ENCODE measurements at places on chromosomes 6 and 20. TPM values are rescaled to one million over a fixed set of nuclear protein-coding genes. Genes with fewer than 3 reads are reported as not detected.

- no peak for DNase-seq
Measured at GRCh38 chr6:163422550-163422949, 8.0 kb downstream of the QKI start.

- peak; percentile 86 for DNase-seq
Measured at GRCh38 chr6:44096612-44097011, 30.6 kb downstream of the MRPL14 start.

GRCh38 chr6:150349546-150349945 lies 19.3 kb upstream of the IYD start:
- DNase-seq: no peak

DNA sequence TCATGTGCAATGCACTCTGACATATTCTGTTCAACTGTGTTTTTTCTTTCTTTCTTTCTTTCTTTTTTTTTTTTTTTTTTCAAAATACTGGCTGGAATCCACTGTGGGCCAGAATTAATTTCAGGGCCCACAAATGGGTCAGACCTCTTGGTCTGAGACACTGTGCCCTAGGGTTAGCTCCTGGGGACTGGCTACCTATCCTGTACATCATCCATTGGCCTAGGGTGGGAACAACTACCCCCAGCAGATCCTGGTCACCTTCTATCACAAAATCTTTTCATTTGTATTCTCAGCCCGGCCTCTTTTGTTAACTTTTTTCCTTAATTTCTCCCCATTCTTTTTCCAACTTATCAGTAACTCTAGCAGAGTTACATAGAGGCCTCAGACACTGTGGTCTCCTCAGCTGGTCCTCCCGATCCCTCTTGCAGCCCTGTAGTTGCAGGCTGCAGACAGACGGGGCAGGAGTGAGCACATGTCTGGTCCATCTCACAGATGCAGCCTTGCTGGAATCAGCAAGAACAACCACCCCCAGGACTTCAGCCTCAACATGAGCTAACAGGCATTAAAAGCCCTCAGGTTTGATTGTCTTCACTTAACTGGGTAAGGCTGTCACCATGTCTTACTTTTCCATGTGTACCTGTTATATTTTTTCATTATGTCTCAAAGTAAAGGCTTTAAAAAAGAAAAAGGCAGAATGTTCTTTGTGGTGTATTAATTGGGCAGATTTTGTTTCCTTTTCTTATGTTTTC lies 41.3 kb downstream of the TXLNB start:
- peak; percentile 46 for DNase-seq

GRCh38 chr6:150435832-150436231 lies 67.0 kb downstream of the IYD start:
- no peak for DNase-seq

GRCh38 chr6:158584236-158584651 lies 24.4 kb downstream of the TMEM181 start:
- no peak for DNase-seq

- DNase-seq: no peak
Measured at GRCh38 chr6:14254505-14254904, 136.9 kb downstream of the CD83 start.

DNA sequence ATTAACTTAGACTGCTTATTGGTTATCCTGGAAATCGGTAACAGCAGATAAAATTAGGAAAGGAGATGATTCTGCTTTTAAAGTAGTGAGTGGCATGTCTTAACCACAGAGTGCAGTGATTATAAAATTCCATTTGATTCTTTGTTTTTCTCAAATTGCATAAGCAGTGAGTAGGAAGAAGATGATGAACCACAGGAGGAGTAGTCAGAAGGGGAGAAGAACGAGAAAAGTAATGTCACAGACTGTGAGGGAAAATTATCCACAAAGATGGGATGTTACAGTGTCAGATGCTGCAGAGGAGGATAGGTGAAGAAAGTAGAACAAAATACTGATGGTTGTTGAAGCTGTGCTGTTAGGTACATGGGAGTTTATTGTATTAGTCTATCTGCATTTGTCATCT lies 63.0 kb downstream of the ITCH start:
- no peak for DNase-seq

DNA sequence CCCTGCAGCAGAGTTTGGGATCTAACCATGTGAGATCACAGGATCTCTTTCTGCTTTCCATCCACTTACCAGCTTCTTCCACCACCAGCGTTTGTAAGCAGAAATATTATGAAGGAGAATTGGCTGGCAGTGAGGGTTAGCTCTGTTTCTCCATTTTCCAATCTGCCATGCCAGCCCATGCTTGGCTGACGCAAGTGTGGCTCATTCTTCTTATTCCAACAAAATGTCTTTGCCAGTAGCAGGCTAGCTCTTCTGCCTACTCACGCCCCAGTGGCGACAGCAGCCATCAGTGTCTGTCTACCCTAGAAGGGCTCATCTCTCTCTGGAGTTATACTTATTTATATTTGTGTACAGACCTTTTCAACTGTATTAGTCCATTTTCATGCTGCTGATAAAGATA lies 286.2 kb downstream of the FARS2 start:
- DNase-seq: no peak

DNA sequence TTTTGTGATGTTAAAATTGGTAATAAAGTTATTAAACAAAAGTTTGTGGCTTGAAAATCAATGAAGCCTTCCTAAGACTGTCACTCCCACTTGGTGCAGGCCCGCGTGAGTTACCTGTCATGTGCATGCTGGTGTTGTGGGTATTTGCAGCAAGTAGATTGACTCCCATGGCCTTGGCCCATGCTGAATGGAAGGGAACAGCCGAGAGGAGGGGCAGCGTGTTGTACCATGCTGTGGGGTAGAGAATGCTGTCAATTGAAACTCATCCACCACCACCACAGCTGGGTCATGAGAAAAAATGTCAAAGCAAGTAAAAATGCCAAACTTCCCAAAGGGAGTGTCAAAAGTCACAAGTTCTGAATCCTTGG lies 12.7 kb upstream of the VNN1 start:
- DNase-seq: no peak

DNA sequence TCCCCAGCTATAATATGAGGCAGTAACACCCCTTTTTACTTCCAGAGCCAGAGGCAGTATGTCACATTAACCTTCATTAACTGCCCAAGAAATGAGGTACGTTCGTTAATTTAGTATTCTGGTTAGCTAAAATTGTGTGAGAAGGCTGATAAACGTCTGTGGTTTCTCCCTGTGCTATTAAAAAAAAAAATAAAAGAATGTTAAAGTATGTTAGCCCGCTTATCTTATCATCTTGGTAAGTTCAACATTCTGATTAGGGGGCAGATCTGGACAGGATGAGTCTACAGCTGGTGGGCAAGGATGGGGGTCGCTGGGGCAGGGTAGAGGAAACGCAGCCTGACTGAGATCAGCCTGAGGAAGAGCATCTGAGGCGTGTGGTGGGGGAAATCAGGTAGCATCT lies 154.0 kb downstream of the PRL start:
- no peak for DNase-seq

DNA sequence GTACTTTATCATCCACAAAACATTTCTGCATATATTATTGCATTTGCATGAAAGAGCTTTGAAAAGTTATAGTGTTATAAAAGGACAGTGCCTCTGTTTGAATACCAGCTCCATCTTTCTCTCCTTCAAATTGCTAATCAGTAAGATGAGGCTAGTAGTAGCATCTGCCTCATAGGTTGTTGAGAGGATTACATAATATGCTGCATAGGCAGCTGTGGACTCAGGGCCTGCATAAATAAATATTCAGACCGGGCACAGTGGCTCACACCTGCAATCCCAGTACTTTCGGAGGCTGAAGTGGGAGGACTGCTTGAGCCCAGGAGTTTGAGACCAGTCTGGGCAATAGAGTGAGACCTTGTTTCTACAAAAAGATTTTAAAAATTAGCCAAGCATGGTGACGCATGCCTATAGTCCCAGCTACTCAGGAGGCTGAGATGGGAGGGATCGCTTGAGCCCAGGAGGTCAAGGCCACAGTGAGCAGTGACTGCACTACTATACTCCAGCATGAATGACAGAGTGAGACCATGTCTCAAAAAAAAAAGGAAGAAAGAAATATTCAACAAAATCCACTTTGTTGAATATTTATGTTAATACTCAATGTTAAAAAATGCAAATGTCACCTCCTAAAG lies 18.3 kb upstream of the SEC63 start:
- no peak for DNase-seq

GRCh38 chr6:168377856-168378832 lies 58.6 kb upstream of the DACT2 start:
- DNase-seq: no peak

DNA sequence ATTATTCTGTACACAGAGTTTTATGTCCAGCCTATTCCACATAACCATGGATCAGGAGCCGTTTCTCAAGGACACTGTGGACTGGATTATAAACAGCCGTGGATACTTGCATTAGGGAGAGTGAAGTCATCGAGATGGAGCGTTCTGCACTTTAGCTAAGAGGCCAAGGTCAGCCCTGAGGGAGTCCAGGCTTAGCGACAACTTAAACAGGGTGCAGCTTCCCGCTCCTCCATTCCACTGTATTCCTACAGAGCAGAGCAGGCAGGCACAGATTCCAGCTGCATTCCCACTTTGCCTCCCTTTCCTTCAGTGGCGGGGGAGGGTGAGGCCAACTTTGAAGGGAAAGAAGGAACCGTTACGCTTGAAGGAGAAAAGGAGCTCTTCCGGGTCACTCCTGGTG lies 59.5 kb downstream of the RAMACL start:
- DNase-seq: no peak

GRCh38 chr6:150269130-150269856 lies 99.5 kb upstream of the IYD start:
- DNase-seq: no peak

- no peak for DNase-seq
Measured at GRCh38 chr6:145609521-145609920, 125.8 kb downstream of the EPM2A start.

DNA sequence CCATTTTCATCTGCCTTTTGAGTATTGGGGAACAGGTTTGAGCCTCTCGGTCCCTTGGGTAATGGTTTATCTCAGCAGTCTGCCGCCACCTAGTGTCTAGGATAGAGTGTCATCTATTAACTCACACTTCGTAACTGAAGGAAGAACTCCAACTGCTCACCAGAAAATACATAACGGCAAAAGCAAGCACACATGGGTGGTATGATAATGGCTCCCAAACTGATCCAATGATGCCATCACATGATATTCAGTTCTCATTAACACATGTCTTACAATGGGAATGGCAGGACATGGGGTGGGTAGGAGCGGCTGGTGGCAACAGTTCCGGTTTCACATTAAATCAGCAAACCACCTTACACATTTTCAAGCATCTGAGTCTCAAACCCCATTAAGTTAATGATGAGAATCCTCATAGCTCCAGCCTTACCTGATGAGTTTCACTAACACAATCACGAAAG lies 110.7 kb upstream of the PHACTR1 start:
- peak; percentile 86 for DNase-seq

GRCh38 chr6:35082733-35083403 lies 58.3 kb downstream of the TCP11 start:
- no peak for DNase-seq

GRCh38 chr20:47173596-47174216 lies 182.8 kb downstream of the ZMYND8 start:
- no peak for DNase-seq

DNA sequence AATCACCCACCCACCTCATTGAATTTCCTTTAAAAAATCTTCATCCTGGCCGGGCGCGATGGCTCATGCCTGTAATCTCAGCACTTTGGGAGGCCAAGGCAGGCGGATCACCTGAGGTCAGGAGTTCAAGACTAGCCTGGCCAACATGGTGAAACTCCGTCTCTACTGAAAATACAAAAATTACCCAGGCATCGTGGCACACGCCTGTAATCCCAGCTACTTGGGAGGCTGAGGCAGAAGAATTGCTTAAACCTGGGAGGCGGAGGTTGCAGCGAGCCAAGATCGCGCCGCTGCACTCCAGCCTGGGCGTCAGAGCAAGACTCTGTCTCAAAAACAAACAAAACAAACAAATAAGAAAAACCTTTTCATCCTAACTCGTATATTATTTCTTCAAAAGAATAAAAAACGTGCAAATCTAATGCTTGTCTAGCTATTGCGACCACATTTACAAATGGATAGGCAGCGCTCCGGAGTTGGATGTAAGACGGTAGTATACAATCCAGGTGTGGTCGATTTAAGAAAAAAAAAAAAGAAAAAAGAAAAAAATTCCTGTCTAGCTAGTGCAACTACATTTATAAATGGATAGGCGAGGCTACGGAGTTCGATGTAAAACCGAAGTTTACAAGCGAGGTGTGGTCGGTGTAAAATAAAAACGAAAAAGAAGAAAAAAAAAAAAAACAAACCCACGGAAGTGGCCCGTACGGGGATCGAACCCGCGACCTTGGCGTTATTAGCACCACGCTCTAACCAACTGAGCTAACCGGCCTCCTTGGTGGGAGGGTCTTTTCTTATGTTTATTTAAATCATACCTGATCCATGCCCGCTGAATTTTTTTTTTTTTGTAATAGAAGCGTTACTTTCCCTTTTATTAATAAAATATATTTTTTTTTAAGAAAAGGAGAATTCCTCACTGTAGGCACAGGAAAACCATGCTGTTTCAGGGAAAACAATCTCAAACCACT lies 70.7 kb upstream of the PRSS16 start:
- peak; percentile 66 for DNase-seq

DNA sequence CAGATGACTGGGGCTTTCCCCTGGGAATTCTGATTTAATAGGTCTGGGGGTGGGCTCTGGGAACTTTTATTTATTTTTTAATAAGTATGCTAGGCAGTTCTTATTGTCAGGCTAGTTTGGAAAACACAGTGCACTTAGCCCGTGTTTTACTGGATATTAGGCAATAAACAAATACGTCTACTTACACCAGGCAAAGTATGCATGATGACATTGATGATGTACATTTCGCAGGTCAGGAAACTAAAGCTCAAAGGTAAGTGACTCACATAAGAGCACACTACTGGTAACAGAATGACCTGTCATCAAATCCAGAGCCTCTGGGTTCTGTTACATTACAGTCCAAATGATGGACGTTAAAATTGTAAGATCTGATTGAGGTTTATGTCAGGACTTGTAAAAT lies 144.4 kb upstream of the EXOC2 start:
- no peak for DNase-seq

GRCh38 chr6:141922898-141923297 lies 209.8 kb upstream of the GJE1 start:
- no peak for DNase-seq

GRCh38 chr6:34656378-34657036 lies 40.1 kb downstream of the ILRUN start:
- peak; percentile 68 for DNase-seq

LCA5 gene
- 0.29 TPM for total RNA-seq

SERPINB1 gene
- 93.2 TPM for total RNA-seq

PDYN gene
- total RNA-seq: not detected

CALHM4 gene
- total RNA-seq: not detected

TAF4 gene
- total RNA-seq: 14.1 TPM

SMLR1 gene
- total RNA-seq: not detected

REM1 gene
- not detected for total RNA-seq

BANF2 gene
- total RNA-seq: not detected

DACT2 gene
- not detected for total RNA-seq

SLC24A3 gene
- not detected for total RNA-seq

IMPG1 gene
- total RNA-seq: not detected

PEDS1 gene
- total RNA-seq: 98.6 TPM

TRDN gene
- total RNA-seq: not detected

LPA gene
- not detected for total RNA-seq

MED20 gene
- 25.4 TPM for total RNA-seq

FRK gene
- 2.1 TPM for total RNA-seq

HCK gene
- total RNA-seq: not detected

SLC12A5 gene
- not detected for total RNA-seq

C6orf118 gene
- not detected for total RNA-seq

GSS gene
- total RNA-seq: 88.6 TPM

Measured in HT-29 (cell line).